ENCODE measurements at places on chromosomes 2 and 18.
A peak's percentile ranks its signal among the peaks of the same experiment; 100 is the strongest.

- DNase-seq: no peak
Observed at GRCh38 chr2:48138898-48139297, 232.6 kb upstream of the FBXO11 start.

GRCh38 chr2:147714582-147714981, 130.2 kb upstream of the ACVR2A start:
- peak; percentile 29 for DNase-seq

- DNase-seq: no peak
Observed at GRCh38 chr2:26651470-26651771, 10.3 kb upstream of the CIB4 start.

DNA sequence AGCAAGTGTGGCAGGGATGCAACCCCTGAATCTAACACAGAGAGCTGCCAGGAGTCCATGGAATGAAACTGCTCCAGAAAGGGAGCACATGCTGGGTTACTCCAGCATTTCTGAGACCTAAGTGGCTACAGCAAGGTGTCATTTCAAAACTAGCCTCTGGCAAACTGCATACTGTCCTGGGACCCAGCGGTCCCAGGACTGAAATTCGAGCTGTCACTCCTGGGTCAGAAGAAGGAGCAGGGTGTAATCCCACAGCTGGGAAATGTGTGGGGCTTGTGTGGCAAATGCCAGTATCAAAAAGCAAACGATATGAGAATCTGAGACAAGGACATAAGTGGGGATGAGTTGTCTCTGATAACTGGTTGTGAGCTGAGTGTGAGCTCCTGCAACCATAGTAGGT, 70.3 kb upstream of the ACVR1C start:
- no peak for DNase-seq

DNA sequence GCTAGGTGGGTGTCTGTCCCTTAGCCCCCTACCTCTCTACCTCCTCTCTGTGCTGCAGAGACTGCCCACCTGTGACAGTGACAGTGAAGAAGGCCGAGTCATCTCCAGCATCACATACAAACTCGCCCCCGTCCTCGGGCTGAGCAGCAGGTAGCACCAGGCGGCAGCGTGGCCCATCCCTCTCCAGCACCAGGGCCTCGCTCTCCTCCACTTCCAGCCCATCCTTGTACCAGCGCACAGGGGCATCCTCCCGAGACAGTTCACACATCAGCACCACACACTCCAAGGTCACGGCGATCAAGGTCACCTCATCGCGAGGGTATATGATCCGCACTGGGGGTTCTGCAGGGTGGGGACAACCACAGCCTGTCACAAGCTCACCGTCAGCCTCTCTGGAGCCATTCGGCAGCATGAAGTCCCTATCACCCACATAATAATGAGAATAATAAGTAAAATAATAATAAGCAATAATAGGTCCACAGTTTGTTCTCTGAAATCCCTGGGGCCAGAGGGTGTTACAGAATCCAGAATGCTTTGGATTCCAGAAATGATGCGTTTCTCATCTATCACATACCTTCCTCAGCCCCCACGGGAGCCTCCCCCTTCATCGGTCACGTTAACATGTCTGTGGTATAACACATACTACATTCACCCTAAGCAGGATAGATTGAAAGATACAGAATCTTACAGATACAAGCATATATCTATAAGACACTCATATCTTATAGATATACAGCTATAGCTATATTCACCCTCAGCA, 12.0 kb downstream of the OBSL1 start:
- DNase-seq: peak; percentile 31

GRCh38 chr18:36589857-36590543, 238.8 kb downstream of the TPGS2 start:
- DNase-seq: peak; percentile 67

- DNase-seq: no peak
Observed at GRCh38 chr2:72111061-72111460, 36.6 kb downstream of the CYP26B1 start.

GRCh38 chr2:86751778-86752177, 31.7 kb downstream of the RMND5A start:
- no peak for DNase-seq

GRCh38 chr2:206527153-206527552, 83.8 kb downstream of the ADAM23 start:
- no peak for DNase-seq

DNA sequence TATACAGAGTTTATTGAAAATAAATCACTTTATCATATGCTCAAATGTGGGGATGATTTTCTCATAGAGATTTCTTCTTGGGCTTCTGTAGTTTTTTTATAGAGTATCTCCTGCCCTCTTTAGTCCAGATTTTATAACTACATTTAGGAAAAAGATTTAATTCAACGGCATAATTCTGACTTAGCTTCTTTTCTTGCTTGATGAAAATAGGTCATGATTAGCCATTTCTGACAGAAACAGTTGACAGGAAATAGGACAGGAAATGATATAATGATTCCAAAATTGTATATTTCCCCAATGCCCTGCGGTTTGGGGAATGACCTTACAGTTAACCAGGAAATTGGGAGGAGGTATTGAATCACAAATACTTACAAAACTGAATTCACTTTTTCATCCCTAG, 1531.9 kb upstream of the ACVR2A start:
- peak; percentile 17 for DNase-seq

GRCh38 chr2:69634196-69634821, 9.2 kb downstream of the AAK1 start:
- no peak for DNase-seq

DNA sequence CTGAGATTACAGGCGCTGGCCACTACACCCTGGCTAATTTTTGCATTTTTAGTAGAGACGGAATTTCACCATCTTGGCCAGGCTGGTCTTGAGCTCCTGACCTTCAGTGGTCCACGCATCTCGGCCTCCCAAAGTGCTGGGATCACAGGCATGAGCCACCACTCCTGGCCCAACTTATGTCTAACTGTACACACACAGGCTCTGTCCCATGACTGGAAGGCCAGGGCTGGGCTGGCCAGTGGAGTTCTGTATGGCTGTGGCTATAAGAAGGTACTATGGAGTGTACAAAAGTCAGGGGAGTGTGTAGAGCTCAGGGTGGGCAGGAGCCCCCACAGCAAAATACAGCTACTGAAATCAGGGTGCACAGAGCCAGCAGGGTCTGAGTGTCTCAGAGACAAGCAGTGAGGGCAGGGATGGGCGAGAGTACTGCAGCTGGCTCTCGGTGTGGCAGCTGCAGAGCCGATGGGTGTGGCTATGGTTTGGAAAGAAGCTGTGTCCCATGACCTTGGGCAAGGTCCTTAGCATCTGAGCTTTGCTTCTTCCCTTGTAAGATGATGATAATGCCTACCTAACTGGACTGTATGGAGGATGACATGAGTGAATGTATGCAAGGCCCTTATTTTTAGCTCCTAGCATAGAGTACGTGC, 10.4 kb upstream of the MSGN1 start:
- DNase-seq: no peak

DNA sequence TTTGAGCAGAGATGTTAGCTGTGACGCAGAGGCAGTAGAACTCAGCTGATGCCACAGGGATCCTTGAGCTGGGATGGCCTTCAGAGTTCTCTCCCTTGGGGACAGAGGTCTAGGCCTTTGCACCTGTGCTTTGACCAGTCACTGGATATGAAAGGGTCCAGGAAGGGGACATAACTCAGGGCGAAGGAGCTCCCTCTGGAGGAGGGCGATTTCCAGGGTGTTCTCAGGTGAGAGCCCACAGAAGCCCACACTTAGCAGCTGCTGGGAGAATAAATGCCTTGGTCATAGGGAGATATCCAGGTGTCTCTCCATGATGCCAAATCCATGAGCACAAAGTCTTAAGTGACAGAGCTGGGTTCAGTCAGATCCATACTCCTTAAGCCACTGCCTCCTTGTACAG, 369.2 kb downstream of the NYAP2 start:
- no peak for DNase-seq
